ENCODE measurements at places on chromosomes 3 and 15.

DNA sequence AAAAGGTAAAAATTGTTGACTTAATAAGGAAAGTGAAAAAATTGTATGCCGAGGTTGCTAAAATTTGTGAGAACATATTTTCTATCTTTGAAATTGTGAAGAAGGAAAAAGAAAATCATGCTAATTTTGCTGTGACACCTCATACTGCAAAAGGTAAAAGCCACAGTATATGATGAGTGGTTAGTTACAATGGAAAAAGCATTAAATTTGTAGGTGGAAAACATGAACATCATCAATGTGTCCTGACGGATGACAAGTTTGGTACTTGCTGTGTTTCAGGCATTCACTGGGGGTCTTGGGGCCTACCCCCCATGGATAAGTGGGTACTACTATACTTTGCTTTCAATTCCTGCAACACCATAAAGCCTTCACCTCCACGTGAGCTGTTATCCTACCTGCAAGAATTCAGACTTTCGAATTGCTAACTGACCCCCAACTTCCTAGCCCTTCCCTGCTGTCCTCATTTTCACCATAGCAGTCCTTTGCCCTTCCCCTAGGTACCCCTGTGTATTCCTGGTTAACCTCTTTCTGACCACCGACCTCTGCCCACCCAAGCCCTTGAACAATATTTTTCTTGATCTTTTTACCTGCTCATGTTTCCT, 62.4 kb downstream of the RAB7A start:
- DNase-seq, result no peak

DNA sequence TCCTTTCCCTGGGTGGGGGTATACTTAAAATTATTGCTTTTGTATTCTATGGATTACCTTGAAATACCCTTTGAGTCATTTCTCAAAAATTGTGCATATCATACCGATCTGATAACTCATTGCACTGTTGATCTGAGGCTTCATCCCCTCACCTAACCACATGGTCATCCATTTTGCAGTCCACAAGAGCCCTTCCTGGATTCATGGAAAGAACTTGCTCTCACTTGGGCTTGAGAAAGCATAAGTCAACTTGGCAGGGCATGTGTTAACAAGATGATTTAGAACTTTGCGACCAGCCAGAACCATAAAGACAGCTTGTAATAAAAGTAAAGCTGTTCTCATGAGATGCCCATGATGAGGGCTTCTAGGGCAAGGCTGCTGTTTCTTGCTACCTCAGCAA, 22.2 kb downstream of the MME start:
- no peak for DNase-seq

DNA sequence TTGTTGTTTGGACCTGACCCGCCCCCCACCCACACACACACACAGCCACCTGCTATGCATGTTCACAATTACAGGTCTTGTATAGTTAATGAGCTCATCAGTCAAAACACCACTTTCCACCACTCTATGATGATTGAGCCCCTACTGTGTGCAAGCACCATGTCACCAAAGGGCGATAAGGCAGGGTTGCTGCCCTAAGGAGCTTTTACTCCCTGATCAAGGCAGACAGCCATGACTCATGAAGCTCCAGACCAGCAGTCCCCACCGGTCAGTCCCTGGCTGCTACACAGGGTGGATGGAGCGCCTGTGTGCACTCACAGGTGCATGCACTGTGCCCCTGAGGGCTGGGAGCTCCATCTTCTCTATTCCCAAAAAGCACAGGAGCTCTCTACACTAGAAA, 270.6 kb downstream of the CLSTN2 start:
- no peak for DNase-seq

DNA sequence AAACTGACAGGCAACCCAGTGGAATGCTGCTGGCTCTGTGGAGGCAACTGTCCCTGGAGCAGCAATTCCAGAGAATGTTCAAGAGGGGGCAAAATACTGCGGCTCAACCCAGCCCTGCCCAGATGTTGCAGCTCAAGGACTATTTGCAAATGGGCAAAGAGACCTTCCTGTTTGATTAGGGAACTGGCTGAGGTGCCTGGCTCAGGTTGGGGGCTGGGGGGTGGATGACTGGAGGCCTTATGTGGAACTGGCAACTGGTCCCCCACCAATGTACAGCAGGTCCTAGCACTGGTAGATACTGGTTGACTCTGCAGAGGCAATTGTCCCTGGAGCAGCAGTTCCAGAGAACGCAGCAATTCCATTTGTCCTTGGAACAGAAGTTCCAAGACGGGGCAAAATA, 302.5 kb downstream of the ZPLD1 start:
- no peak for DNase-seq

DNA sequence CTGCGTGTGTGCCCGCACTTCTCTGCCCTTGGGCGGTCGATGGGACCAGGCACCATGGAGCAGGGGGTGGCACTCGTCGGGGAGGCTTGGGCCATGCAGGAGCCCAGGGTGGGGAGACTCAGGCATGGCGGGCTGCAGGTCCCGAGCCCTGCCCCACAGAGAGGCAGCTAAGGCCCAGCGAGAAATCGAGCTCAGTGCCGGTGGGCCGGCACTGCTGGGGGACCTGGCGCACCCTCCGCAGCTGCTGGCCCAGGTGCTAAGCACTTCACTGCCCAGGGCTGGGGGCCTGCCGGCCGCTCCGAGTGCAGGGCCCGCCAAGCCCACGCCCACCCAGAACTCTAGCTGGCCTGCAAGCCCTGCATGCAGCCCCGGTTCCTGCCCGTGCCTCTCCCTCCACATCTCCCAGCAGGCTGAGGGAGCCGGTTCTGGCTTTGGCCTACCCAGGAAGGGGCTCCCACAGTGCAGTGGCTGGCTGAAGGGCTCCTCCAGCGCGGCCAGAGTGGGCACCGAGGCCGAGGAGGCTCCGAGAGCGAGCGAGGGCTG, 553 bp upstream of the RTP4 start:
- no peak for DNase-seq

All from NCI-H1092 (cell line).